CD4-positive, alpha-beta T cell treated with Interleukin-1 beta for 1 hour (primary cell): ENCODE measurements at places on chromosomes 16 and 17.

DNA sequence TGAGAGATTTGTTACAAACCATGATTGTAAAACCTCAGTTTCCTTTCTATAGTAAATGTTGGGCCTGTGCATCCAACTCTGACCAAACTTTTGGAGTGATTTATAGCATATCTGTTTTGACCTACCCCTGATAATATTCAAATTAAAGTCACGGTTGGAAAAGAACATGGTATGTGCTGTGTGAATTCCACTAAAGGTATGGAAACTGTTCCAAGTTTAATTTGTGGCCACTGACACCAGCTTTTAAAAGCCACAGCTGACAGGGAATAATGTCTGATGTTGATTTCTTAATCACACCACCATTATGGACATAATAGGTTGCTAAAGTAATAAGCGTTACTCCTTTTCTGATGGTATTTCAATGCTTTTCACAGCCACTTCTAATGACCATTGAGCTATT lies 1215.9 kb downstream of the CDH8 start:
- DNase-seq, result no peak

DNA sequence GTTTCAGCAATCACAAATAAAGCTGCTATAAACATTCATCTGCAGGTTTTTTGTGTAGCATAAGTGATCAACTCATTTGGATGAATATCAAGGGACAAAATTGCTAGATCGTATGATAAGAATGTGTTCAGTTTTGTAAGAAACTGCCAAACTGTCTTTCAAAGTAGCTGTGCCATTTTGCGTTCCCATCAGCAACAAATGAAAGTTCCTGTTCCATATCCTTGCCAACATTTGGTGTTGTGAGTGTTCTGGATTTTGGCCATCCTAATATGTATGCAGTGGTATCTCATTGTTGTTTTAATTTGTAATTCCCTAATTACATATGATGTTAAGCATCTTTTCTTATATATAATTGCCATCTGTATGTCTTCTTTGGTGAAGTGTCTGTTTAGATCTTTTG lies 36.4 kb upstream of the TMEM92 start:
- DNase-seq, result no peak

DNA sequence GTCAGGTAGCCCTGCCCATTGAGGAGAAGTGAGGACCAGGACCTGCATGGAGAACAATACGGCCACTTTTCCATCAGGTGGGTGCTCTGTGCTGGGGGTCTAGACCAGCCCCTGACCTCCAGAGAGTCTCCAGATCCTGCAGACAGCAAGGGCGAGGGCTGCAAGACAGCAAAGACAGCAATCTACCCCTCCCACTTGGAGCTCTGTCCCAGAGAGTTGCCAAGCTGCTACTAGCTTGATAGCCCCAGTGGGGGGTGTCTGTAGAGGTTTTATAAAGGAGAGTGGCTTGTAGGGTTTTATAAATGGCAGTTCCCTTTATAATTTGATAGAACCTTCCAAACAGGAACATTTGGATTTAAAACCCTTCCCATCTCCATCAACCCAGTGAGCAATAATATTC lies 16.7 kb upstream of the SLFN11 start:
- DNase-seq, result no peak

DNA sequence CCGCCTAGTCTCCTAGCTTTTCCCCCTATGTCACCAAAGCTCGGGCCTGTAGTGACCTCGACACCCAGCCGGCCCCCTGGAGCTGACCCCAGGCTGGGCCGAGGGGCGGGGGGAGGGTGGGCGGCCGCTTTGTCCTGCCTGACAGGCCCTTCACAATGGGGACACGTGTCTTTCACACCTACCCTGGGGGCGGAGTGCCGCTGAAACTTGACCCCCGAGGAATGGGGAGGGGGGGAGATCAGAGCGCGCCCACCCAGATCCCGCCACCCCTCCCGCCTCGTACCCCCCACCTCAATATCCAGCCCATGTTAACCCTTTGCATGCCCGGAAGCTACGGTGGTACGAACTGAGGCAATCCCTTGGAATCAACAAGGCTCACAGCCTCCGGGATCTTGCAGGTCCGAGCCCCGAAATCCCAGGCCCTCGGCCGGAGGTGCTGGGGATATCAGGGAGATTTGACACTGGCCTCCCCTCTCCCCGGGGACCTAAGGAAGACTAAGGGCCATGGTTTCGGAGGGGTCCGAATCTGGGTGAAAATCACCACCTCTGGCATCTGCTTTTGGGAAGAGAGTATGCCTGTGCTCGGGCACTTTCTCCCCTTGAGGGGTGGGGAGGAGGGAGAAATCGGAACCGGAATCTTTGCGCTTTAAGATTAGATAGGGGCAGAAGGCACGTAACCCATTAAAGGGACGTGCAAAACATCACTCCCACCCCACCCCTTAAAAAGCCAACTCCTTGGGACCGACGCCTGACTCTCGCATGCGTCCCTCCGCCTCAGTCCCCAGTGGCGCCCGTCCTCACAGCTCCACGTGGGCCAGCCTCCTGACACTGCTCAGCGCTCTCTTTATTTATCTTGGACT lies 2.6 kb downstream of the NOG start:
- DNase-seq, result no peak

DNA sequence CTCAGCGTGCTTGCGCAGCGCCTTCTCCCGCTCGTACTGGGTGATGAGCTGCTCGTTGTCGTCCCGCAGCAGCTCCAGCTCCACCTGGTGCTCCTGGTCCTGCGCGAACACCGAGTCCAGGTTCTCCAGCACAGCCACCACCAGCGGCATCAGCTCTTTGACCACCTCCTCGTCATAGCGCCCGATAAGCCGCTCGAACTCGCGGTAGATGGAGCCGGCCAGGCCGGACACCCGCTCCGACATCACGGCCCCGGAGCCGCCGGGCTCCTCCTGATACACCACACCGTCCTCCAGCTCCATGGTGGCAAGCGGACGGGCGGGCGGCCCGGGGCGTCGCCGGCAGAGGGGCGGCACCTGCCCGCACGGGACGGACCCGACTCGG lies 320 bp downstream of the SPAG9 start:
- DNase-seq, result peak; percentile 51

- no peak for DNase-seq
Measured at GRCh38 chr17:34988644-34989043, 8.3 kb downstream of the LIG3 start.

DNA sequence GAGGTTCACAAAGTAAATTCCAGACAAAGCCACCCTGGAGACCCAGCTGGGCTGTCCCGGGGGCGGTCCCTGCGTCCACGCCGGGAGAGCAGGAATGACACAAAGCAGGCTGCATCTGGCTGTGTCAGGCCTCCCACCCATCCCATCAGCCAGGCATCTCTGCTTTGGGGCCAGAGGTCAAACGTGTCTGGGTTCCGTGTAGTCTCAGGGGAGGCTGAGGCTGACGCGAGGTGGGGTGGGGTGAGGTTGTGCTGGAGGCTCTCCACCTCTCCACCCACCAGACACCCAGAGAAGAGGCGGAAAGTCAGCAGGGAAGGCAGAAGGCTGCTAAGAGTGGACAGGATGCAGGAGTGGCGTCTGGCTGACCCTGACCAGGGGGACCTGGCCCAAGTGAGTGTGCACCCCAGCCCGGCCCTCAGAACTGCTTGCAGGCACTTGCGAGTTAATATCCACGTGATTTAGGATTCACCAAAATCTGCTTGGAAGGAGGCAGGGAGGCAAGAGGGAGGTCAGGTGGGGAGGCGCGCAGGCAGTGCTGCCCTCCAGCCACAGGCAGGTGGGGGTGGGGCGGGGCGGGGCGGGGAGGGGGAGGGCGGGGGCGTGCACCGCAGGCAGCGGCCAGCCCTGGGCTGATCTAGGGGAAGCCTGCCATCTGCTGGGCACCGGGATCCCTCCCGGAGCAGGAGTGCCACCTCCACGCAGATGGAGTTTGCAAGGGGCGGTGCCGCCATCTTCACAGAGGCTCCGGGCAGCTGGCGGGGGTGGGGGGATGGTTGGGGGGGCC lies 44.3 kb downstream of the TBC1D16 start:
- DNase-seq, result peak; percentile 88

DNA sequence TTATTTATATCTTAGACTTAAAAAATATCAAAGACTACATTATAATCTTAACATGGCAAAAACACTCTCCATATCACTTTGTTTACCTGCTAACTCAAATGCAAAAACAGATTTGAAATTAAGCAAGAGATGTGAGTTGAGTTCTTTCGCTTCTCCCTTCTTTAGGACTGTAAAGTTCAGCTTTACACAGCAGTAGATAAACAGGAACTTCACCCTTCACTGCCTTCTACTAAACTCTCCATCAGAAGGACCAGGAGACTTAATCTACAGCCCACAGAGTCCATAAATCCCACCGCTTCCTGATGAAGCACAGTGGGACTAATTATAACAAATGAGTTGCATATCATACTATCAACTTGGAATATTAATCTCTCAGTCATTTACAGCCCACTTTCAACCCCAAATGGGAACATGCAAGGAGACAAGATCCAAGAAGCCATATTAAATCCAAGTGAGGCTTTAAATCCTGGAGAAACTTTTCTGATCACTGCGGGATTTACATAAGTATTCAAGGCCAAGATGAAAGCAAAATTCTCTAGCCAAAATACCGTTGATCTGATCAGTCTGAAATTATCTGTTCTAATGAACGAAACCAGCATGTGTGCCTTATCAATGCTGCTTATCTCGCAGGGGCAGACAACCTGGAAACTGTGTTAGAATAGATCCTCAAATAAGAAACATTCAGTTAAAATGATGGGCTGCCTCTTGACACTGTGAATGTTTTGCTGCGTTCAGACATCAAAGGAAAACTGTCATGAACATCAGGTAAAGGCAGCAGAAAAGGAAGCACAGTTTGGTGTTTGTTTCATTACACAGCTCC lies 1.6 kb downstream of the AMFR start:
- DNase-seq, result no peak

DNA sequence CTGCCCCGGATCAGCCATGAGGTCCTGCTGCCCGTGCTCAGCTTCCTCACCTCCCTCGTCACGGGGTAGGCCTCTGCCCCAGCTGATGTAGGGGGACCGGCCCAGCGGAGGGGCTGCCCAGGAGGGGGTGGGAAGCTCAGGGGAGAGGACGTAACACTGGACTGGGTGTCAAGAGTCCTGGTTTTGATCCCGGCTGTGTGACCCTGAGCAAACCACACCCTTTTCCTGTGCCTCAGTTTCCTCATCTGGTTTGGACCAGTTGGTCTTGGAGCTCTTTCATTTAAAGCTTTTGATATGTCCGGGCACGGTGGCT lies 6.6 kb downstream of the WDR81 start:
- DNase-seq, result no peak

GRCh38 chr17:80106751-80107150 lies 5.4 kb downstream of the GAA start:
- DNase-seq, result no peak

DNA sequence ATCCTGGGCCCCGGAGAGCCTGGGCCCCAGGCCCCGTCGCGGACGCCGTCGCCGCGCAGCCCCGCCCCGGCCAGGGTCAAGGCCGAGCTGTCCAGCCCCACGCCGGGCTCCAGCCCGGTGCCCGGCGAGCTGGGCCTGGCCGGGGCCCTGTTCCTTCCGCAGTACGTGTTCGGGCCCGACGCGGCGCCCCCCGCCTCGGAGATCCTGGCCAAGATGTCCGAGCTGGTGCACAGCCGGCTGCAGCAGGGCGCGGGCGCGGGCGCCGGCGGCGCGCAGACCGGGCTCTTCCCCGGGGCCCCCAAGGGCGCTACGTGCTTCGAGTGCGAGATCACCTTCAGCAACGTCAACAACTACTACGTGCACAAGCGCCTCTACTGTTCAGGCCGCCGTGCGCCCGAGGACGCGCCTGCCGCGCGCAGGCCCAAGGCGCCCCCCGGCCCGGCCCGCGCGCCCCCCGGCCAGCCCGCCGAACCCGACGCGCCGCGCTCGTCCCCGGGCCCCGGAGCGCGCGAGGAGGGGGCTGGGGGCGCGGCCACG lies 36.8 kb upstream of the ZC3H18 start:
- DNase-seq, result no peak

GRCh38 chr17:36135465-36135864 lies 31.8 kb downstream of the CCL4 start:
- no peak for DNase-seq

DNA sequence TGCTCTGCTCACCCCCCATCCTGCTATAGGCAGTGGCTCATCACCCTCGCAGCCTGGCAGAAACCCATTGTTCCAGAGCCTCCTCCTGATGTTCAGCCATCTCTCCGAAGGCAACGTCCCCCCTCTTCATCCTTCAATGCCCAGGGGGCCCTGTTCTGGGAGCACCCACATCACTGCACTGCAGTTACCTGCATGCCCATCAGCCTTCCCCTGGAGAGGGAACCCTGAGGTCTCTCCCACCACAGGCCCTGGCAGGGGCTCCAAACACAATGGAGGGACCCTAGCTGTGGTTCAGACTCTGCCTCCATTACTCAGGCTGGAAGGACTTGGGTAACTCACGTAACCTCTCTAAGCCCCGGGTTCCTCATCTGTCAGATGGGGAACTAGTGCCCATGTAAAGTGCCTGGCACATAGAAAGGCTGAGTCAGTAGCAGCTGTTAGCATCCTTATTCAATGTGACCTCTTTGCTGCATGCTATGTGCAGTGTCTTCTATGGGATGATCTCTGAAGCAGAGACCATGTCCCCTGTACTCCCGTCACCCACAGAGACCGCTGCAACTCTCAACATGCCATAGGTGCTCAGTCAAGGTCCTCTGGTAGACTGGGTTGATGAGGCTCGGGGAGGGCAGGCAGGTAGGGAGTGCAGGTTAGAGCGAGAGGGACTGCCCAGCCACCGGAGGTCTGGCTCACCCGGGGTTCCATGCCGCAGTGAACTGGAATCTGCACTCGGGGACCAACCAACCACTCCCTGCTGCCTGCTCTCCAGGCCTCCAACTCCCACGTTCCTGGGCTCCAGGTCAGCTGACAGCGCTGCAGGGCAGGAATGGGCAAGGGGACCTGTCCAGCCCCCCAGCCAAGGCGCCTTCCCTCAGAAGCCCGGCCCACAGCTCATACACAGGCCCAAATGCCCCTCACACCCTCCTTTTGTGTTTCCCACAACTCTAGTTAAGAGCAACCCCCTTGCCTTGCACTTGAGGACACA lies 233.2 kb downstream of the ZNF423 start:
- DNase-seq, result no peak

DNA sequence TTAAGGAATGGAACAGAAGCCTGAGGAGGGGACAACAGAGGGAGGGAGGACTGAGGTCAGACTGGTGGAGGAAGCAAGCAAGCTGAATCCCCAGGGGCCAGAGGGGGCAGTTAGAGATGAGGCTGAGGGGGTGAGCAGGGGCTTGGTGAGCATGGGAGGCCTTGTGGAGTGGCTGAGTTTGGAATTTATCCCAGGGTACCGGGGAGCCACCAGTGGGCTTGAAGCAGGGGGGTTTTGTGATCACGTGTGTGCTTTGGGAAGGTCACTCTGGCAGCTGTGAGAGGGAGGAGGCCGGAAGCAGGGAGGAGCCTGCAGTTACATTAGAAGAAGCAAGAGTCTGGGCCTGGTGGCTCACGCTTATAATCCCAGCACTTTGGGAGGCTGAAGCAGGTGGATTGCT lies 9.8 kb upstream of the CTCF start:
- no peak for DNase-seq

GRCh38 chr17:60675997-60676396 lies 1.7 kb upstream of the BCAS3 start:
- no peak for DNase-seq
